ENCODE measurements at places on chromosomes 5 and 9.

DNA sequence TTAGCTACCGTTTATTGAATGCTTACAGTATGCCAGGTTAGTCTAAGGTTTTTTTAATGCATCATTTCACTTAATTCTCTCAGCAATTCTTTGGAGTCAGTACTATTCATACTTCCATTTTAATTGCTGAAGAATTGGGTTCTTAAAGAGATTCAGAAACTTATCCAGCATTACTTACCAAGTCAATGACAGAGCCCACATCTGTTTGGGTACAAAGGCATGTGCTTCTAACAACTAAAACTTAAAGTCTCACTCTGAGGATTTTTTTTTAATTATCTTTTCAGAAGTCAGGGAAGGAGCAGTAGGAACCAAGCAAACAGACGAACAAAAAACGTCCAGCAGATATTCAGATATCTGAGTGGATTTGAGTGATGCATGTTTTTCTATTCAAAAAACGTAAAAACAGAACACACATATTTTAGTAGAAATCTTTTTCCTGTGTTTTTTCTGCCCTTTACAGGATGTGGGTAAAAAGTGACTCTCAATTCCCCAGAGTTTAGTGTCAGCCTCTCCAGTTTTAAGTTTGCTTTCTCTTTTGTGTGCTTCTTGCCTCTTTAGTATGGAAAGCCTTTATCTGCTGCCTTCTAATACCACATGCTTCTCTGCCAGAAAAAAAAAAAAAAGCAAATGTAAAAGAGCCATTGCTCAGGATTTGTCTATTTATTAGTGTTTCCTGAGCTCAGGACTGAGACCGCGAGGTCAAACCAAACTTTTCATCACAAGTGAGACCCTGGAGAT, 118.0 kb downstream of the PRKACG start:
- no peak for DNase-seq

DNA sequence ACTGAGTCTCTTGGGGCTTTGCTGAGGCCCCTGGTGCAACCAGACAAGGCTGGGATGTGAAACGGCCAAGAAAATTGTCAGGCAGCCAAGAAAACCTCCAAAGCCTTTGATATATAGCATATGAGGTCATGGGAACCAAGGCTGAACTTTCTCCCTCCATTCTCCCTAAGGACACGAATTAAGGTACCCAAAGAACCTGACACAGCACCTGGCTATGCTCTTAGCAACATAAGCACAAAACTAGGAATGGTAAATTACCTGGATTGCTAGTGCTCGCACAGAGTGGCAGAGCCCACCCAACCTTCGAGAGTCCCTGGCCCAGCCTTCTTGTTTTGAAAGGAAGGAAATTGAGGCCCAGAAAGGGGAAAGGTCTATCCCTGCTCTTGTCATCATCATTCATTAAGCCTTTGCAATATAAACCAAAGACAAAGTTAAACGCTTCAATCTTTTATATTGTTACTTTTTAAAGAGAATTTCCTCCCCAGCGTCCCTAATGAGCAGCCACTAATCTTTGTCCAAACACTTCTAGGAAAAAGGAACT, 220.0 kb upstream of the NR4A3 start:
- DNase-seq = no peak

GRCh38 chr9:105079457-105079856, 151.5 kb upstream of the ABCA1 start:
- no peak for DNase-seq

- no peak for DNase-seq
These were observed 5.4 kb downstream of the RAD17 start for GRCh38 chr5:69374911-69375446.

GRCh38 chr5:126757713-126758357, 19.1 kb upstream of the LMNB1 start:
- no peak for DNase-seq

DNA sequence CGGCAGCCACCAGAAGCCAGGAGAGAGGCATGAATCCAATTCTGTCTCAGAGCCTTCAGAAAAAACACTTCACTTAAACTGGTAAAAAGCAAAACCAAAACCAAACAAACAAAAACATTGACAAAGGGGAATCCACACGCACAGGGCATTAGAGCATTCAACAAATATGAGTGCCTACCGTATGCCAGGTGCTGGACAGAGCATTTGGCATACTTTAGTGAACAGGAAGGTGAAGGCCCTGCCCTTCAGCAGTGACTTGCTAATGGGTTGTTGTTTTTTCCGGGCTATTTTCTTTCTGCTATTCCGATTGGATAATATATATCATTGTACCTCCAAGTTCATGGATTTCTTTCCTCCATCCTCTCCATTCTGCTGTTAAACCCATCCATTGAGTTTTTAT, 71.7 kb upstream of the RUFY1 start:
- DNase-seq = no peak

DNA sequence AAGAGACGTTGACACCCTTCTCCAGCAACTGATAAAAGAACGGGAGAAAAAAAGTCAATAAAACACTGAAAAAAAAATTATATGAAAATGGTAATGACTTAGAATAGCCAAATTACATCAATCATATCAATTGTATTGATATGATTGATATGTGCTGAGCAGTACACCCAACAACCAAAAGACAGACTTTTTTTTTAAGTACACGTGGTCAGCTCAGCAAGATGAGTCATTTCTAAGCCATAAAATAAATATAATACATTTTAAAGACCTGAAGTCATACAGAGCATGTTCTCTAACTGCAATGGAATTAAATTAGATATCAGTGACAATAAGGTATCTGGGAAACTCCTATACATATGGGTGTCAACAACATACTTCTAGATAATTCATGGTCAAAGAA, 30.9 kb upstream of the OLFM1 start:
- no peak for DNase-seq

GRCh38 chr9:127138444-127138843, 16.0 kb upstream of the ANGPTL2 start:
- DNase-seq = no peak

DNA sequence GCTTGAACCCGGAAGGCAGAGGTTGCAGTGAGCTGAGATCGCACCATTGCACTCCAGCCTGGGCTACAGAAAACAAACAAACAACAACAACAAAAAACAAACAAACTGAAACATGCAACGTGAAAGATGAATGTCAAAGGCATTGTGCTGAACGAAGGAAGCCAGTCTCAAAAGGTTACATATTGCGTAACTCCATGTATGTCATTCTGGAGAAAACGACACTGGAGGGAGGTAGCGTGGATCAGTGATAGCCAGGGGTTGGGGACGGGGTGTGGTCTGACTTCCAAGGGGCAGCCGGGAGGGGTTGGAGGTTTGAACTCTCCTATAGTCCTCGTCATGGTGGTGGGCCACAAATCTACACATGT, 12.1 kb upstream of the WDR5 start:
- DNase-seq = no peak

DNA sequence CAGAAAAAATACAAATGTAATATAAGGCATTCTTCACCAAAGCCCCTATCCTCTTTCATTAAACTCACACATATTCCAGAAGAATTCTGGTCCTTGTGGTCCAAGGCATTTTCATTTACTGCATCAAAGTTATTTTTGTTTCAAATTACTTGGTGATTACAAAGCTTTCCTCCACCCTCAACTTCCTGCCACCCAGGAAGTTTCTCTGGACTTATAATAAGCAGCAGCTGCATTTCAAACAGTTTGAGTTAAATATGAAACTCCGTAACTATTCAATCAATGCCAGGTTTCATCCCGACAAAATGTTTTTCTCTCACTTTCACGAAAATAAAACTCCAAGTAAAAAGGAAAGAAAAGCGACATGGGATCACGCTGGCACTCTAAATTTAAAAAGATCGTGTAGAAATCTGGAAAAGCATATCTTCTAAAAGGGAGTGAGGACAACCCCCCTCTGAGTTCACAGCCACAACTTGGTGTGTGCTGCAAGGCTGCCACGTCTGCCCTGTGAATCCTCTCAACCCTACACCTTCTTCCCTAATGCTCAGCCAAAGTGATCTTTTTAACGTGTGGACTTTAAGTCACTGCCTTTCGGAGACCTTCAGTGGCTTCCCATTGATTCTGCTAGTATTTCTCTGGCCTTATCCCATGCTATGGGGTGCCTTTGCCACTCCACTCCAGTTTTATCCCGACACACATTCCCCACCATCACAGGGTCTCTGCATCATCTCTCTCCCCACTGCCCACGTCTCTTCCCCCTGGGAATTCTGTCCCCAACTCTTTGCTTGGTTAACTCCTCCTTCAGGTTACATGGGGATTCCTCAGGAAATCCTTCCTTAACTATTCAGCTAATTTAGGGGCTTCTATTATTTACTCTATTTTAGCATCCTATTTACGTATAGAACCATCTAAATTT, 91.1 kb upstream of the CER1 start:
- no peak for DNase-seq

DNA sequence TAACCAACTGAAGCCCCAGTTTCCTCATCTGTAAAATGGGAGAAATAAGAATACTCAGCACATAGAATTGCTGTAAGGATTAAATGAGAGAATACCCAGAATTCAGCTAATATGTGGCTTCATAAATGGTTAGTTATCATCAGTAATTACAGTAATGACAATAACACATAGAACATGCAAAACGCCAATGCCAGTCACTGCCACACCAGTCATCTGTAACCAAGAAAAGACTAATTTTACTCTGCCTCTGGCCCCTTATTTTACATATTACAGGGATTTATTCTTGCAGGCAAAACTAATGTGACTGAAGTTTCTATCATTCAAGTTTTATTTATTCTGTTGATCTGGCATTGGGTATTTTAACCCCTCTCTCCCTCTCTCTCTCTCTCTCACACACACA, 46.5 kb downstream of the EBF1 start:
- no peak for DNase-seq

GRCh38 chr9:84613431-84613830, 56.1 kb upstream of the NTRK2 start:
- no peak for DNase-seq

- DNase-seq = no peak
These were observed 418.1 kb upstream of the KLF4 start for GRCh38 chr9:107907715-107908114.

GRCh38 chr9:24071716-24072115, 245.7 kb upstream of the ELAVL2 start:
- DNase-seq = no peak

DNA sequence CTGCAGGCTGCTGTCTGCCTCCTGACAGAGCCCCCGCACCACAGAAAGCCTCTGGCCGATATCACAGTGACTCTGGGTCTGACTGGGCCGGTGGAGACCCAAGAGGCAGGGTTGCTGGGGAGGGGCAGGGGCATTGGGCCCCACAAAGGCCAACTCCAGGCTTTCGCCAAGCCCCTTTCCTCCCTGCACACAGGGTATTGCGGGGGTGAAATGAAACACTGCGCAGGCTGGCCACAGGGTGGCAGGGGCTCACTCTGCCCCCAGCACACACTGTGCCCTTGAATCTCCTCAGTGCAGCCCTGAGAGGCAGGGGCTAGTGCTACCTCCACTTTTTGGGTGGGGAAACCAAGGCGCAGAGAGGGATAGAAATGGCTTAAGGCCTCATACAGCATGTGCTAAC, 44.6 kb downstream of the BARX1 start:
- no peak for DNase-seq

DNA sequence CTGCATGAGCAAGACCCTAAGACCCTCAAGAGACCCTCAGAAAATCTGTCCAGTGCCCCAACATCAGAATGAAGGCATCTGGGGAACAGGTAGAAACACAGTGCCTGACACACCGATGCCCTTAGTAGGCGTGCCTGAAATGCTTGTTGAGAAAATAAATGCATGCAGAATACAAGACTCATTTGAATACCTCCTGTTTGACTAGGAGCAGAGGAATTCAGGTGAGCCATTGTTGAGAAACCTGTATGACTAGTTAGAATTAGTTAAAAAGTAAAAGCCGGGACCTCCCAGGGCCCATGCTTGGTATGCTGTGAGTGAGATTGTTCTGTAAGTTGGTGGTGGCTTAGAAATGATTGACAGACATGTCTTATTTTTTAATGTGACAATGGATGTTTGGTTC, 55.0 kb downstream of the WWC1 start:
- DNase-seq = no peak

DNA sequence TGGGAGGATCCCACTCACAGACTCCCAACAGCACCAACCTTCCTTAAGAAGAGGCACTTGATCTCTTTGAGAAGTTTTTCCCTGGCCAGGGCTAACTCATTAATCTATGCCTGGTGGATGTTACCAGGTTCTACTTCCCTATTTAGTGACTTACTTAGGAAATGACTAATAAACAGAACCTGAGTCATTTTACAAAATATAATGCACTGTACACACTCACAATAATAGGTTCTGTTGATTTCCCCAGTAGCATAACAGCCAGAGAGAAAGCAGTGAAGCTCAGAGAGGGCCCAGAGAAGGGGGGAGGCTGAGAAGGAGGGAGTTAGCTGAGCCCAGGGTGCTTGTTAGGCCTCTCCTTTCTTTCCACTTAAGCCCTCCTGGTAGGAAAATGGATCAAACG, 27.1 kb downstream of the FRMD3 start:
- peak; percentile 0 for DNase-seq

DNA sequence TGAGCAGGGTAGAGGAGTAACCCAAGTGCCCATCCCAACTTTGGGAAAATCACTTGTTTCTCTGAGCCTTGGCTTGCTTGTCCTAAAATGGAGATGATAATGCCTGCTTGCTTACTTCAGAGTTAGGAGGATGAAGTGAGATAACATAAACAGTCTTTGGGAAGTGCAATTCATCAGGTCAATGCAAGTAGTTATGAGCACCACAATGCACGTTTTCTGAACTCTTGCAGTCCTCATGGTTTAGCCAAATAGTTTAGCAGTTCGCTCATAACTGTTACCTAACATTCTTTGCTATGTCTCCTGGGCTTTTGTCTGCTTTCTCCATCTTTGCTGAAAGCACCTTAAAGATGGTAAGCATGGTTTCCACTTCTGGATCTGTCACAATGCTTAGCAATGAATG, 270.0 kb downstream of the ADAMTSL1 start:
- DNase-seq = no peak

- DNase-seq = no peak
These were observed 15.4 kb upstream of the SMIM15 start for GRCh38 chr5:61177716-61178115.

DNA sequence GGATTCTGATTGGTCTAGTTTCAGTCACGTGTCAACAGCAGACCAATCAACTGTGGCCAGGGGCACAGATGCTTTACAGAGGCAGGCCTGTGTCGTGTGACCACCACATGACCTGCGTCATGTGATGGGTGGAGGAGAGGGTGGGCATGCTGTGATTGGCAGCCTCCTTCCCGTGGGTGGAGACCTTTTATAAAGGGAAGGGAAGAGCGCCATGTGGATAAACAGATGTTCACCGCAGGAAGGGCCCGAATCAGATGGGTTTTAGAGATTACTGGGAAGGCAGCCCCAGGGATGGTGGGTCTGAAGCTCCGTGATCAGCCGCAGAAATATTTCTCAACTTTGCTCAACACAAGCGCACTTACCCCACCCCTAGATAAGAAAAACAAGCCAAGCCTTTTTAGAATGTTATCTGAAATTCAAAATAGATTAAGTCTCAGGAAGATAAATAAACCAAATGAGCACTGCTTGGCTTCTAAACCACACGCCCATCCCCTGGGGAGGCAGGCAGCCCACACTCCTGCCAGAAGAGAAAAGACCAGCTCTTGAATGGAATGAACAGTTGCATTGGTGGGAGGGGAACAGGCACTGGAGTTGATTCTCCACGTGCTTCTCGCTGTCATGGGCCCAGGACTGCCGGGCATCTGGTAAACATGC, 43.6 kb downstream of the ROPN1L start:
- DNase-seq = peak; percentile 98

- DNase-seq = no peak
These were observed 70.3 kb upstream of the TRPM3 start for GRCh38 chr9:71191708-71192107.

Data from KBM-7 (cell line).